ENCODE measurements at places on chromosomes 13 and 19.

DNA sequence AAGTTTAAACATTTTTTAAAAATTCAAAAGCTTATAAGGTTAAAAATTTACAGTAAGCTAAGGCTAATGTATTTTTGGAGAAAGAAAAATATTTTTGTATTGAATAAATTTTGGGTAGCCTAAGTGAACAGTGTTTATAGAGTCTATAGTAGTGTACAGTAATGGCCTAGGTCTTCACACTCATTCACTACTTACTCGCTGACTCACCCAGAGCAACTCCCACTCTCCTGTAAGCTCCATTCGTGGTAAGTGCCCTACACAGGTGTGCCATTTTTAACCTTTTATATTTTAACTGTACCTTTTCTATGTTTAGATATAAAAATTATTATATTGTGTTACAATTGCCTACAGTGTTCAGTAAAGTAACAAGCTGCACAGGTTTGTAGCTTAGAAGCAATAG lies 96.6 kb upstream of the FREM2 start:
- no peak for DNase-seq

DNA sequence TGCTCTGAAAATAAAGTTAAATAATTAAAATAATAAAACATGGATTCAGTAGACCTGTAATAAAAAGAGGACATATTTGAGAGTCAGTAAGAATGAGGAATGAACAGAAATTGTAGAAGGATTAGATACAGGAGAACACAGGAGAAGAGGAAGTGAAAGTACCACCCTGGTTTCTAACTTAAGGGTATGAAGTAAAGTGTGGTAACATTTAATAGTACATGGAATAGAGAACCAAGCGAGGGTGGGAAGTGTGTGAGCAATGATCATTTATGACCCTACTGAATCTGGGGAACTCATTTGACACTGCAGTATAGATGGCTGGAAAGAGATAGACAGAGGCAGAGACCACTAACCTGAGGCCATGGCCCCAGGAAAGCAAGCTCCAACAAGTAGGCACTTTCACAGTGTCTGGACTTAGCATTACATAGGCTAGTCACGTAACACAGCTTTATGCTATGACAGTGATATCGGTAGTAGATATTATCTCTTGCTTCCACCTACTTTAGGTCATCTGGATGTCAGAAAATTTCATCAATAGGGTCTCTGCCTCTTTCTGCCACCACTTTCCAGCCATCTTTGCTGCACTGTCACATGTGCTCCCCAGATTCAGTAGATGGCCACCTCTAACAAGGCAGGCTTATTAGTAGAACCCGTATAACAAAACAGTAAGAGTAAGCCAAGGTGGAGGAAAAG lies 633.9 kb upstream of the MIR17HG start:
- no peak for DNase-seq

- DNase-seq: no peak
Observed at GRCh38 chr13:65453982-65454381, 1776.2 kb downstream of the PCDH9 start.

DNA sequence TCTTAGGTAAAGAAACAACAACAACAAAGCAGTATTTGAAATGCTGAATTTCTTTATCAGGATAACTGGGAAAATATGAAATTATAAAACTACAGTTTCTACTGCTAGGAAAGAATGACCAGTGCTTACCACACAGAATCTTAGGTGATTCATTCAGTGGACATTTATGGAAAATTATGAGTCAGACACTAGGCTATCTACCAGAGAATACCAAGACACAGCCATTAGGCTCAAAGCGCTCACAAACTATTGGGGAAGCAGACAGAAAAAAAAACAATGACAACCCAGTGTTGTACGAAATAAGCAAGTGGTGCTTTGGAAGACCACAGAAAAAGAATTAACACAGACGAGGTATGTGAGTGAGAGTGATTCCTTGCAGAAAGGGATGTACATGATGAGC lies 1019.5 kb downstream of the PCDH9 start:
- DNase-seq: no peak

DNA sequence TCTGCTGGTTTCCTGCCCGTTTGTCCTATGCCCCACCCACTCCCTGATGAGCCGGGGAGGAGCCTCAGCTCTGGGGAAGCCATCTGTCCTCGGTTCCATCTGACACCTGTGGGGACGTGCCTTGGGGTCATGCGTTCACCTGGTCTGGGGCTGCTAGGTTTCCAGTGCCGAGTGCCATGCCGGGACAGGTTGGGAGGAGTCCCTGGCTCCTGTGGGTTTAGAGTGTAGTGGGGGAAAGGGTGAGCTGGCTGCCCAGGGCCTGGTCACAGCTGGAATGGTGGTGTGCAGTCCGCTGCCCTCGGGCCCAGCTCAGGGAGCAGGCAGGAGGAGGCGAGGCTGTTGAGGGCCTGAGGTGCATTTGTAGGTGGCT lies 2.5 kb downstream of the KDM4B start:
- no peak for DNase-seq

DNA sequence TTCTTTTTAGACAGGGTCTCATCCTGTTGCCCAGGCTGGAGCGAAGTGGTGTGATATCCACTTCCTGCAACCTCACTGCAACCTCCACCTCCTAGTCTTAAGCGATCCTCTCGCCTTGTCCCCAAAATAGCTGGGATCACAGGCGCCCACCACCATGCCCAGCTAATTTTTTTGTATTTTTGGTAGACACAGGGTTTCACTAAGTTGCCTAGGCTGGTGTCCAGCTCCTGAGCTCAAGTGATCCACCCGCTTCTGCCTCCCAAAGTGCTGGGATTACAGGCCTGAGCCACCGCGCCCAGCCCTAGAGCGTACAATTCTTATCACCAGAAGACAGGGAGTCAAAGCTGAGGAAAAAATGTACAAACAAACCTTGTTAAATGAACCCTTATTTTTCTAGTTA lies 4.5 kb upstream of the ELOF1 start:
- no peak for DNase-seq

- DNase-seq: no peak
Observed at GRCh38 chr19:40623403-40624251, 22.5 kb downstream of the LTBP4 start.

Measured in caudate nucleus (tissue), 63 donors.